ENCODE measurements at places on chromosomes 3 and 15. TPM values are rescaled to one million over a fixed set of nuclear protein-coding genes. Genes with fewer than 3 reads are reported as not detected.

IQCF5 gene
- total RNA-seq: not detected

C2CD4B gene
- total RNA-seq: 0.33 TPM

BOC gene
- 0.35 TPM for total RNA-seq

CPB1 gene
- total RNA-seq: 5.9 TPM

CLDN18 gene
- total RNA-seq: 0.08 TPM

STRIT1 gene
- total RNA-seq: not detected

CD86 gene
- total RNA-seq: 1.8 TPM

TMEM158 gene
- total RNA-seq: 0.21 TPM

RAF1 gene
- total RNA-seq: 100 TPM

GOLGA6B gene
- total RNA-seq: not detected

TMEM45A gene
- total RNA-seq: not detected

C3orf85 gene
- total RNA-seq: not detected
